ENCODE measurements at places on chromosomes 16 and 17.

GRCh38 chr16:86072328-86073102, 173.6 kb downstream of the IRF8 start:
- DNase-seq = peak; percentile 72

- peak; percentile 99 for DNase-seq
Measured at GRCh38 chr16:29961479-29962343, at the start of gene TMEM219. Gene TMEM219, plus strand, starts transcription at chr16:29962079. Its CDS starts 1,065 bp downstream, at chr16:29963144.

- no peak for DNase-seq
Measured at GRCh38 chr17:12227547-12227946, 206.9 kb downstream of the MAP2K4 start.

GRCh38 chr17:32564325-32564724, 77.5 kb downstream of the CDK5R1 start:
- no peak for DNase-seq

DNA sequence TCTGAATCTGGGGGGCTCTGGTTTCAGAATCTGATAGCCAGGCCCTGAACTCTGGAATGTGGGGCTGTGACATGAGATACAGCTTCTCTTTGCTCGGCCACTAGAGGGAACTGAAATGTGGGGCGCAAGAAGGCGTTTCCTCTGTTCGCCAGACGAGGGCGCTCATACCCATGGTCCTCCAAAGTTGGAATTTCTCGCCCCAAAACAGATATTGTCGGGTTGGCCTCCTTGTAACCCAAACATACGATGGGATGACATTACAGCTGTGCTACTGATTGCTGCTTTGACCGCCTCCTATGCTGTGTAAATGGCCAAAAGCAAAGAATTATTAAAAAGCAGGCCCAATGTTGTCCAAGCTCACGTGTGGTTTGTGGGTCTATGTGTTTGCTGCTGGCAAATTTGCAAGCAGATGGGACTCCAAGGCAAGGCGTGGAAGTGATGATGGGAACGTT, 13.1 kb upstream of the MSI2 start:
- DNase-seq = peak; percentile 74
